Right ventricle myocardium inferior (tissue), 1 donor: ENCODE measurements at places on chromosomes 5 and 9. TPM values are rescaled to one million over a fixed set of nuclear protein-coding genes. Genes with fewer than 3 reads are reported as not detected.

- DNase-seq: no peak
These were observed 510.1 kb upstream of the CDH9 start for GRCh38 chr5:27548484-27548883.

Gene PROB1
- total RNA-seq: 49.3 TPM

DNA sequence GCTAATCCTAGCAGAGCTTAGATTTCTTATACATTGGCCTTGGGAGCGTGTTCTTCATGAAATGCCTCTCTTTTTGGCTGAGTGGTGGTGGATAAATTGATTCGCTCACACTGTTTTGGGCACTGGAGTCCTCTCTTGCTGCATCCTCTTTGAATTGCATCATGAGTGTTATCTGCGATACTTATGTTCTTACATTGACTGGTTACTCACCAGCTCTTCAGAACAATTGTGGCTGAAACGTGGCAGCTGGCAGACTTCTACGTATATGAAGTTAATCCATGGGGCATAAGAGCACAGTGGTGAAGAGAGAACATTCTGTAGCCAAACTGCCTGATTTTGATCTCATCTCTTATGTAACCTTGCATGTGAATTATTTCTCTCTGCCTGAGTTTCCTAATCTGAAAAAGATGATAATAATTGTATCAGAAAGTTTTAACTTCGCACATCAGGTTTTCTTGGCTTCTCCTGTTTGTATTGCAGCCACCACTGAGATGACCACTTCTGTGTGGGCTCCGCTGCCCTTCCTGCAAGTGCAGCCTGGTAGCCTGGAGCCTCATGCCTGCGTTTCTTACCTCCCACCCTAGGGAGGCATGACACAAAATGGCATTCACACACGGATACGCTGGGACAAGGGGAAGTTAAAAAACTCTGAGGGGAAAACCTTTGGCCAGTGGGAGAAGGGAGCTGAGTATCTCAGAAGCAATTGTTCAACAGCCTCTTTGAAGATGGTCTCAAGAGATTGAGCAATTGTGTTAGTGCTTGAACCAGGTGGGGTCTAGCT is 295.2 kb downstream of the ARHGAP26 start:
- DNase-seq: no peak

Gene NUTM2F
- not detected for total RNA-seq

GRCh38 chr9:127491516-127491915 is 40.2 kb downstream of the LRSAM1 start:
- no peak for DNase-seq
